ENCODE measurements at places on chromosomes 5 and 9.

DNA sequence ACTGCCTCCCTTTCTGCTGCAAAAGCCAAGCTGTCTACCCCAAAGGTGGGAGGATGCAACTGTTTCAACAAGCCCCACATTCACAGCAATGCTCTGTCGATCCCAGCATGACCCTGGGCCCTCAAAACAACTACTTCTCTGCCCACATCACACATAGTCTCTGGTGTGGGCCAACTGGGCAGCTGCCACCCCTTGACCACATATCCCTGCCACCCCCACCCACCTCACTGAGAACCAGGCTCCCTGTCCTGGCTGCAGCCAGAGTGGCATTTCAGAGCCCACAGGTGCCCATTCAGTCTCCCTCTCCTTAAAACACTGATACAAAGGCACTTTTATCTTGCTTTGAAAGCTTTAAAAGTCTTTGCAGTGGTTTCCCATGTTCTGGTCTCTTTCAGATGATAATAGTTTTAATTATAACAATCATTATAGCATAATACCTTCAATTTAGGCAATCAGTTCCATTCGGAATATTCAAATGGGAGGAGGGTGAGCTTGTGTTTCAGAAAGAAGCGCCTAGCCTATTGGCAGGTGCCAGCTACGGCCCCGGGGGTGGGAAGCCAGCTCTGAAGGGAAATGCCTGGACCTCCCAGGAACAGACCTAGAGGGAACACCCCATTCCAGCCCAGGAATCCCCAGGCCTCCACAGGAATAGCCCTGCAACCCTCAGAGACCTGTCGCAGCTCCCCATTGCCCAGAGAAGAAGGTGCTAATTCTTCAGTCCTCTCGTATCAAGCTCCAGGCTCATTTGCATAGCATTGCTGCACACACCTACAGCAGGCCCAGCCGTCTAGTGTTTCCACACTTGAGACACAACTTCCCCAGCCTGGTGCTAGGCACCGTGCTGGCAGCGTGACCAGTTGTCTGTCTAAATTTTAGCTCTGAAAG is 90.8 kb downstream of the C5orf15 start:
- H3K27me3 ChIP-seq = no peaks in the 10 kb centered on the region
- no peak for DNase-seq
- H3K4me1 ChIP-seq = peaks cover 3% of the 10 kb centered on the region
- H3K36me3 ChIP-seq = no peaks in the 10 kb centered on the region

GRCh38 chr5:132256086-132256782 is 1.3 kb upstream of the PDLIM4 start:
- H3K27me3 ChIP-seq = no peaks in the 10 kb centered on the region
- DNase-seq = no peak
- H3K27ac ChIP-seq = no peak overlapping the region
- H3K36me3 ChIP-seq = no peaks in the 10 kb centered on the region
- no peak overlapping the region for H3K4me3 ChIP-seq

- H3K4me3 ChIP-seq = no peak overlapping the region
- no peaks in the 10 kb centered on the region for H3K4me1 ChIP-seq
- no peak overlapping the region for H3K27ac ChIP-seq
- no peaks in the 10 kb centered on the region for H3K36me3 ChIP-seq
These were observed 221.9 kb downstream of the GABRG2 start for GRCh38 chr5:162289489-162289888.

DNA sequence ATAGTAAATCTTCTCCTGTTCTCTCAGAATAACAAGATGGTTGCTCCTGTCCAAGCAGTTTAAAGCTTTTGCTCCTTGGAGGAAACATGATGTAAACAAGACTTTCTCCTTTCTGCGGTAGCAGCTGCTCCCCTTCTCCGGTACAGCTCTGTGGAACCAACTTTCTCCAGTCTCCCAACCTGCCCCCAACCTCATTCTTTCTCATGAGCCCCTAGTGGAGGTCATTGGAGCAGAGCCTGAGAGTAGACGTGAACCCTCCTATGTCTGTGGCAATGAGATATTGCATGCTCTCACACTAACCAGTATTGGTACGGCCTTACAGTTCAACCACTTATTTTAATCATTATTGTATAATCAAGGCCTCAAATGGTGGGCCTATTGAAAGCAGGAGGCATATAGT is 483.8 kb upstream of the CDH10 start:
- no peak for DNase-seq
- no peak overlapping the region for H3K4me3 ChIP-seq
- no peak overlapping the region for H3K27ac ChIP-seq
- H3K27me3 ChIP-seq = no peaks in the 10 kb centered on the region
- H3K36me3 ChIP-seq = no peaks in the 10 kb centered on the region

DNA sequence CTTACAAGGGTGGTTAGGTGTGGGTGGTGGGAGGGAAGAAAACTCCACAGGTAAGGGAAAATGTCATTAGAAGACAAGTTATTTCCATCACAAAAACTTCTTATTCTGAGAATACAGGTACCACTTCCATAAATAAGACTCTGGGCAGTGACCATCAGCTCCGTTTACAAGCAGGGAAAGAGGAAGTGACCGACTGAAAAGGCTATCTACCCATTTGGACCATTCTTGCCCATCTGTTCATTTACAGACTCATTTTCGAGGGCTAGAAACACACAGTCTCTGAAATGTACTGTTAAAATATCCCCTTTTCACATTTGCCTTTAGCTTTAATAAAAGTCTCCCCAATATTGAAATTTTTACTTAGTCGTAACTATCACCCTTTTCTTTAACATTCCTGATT is 79.5 kb downstream of the TTC39B start:
- H3K36me3 ChIP-seq = no peaks in the 10 kb centered on the region
- H3K27ac ChIP-seq = no peak overlapping the region
- no peak for DNase-seq
- H3K27me3 ChIP-seq = no peaks in the 10 kb centered on the region
- H3K4me1 ChIP-seq = no peaks in the 10 kb centered on the region

DNA sequence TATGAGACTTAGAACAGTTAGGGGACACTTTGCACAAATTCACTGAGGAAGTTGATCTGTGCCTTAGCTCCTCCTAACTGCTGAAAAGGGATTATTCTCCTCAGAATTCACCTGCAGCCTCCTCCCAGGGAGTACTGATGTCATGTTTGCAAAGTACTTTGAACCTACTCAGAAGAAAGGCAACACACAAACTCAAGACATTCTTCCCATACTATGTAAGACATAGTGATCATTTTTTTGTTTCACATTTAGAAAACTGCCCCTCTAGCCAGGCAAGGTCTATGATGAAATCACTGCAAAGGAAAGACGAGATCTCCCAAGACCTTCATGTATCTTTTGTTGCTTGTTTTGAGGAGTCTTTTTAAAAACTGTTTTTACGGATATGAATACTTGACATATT is 10.6 kb upstream of the VLDLR start:
- no peaks in the 10 kb centered on the region for H3K27me3 ChIP-seq
- H3K36me3 ChIP-seq = no peaks in the 10 kb centered on the region

DNA sequence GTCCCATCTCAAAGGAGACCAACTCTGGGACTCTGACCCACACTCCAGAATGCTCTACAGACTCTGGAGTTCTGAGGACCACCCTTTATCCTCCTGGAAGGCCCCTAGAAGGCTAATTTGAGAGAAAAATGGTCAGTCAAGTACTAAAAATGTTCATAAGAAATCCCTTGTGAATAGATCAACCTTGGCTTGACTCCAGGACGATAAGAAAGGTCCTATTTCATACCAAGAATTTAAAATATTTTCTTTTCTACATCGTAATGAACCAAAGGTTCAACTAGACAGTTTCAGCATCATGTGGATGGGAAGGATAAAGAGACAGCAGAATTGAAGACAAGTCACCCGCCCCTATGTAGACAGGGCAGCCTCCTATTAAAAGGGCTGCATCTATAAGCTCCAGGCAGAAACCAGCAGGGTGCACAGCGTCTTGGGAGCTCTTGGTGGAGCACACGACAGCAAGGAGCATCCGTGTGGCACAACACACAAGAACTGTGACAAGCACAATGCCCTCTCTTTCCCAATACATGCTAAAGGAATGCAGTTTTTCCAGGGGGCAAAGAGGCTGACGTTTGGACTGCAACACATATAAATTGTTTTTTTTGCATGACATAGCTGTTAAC is 38.3 kb downstream of the RASEF start:
- no peaks in the 10 kb centered on the region for H3K4me1 ChIP-seq
- H3K27ac ChIP-seq = no peak overlapping the region
- DNase-seq = no peak
- H3K4me3 ChIP-seq = no peak overlapping the region
- no peaks in the 10 kb centered on the region for H3K36me3 ChIP-seq
- no peaks in the 10 kb centered on the region for H3K27me3 ChIP-seq

GRCh38 chr9:89400403-89401116 is 82.3 kb downstream of the SECISBP2 start:
- H3K4me3 ChIP-seq = no peak overlapping the region
- no peaks in the 10 kb centered on the region for H3K27me3 ChIP-seq
- no peak overlapping the region for H3K27ac ChIP-seq
- H3K4me1 ChIP-seq = no peaks in the 10 kb centered on the region
- DNase-seq = no peak
- peaks cover 17% of the 10 kb centered on the region for H3K36me3 ChIP-seq

- H3K27me3 ChIP-seq = no peaks in the 10 kb centered on the region
- no peak overlapping the region for H3K27ac ChIP-seq
- H3K36me3 ChIP-seq = no peaks in the 10 kb centered on the region
These were observed 287.8 kb downstream of the EBF1 start for GRCh38 chr5:158811921-158812320.

GRCh38 chr9:120846251-120846889 is 3.6 kb upstream of the PSMD5 start:
- peaks cover 3% of the 10 kb centered on the region for H3K36me3 ChIP-seq
- H3K4me3 ChIP-seq = no peak overlapping the region

DNA sequence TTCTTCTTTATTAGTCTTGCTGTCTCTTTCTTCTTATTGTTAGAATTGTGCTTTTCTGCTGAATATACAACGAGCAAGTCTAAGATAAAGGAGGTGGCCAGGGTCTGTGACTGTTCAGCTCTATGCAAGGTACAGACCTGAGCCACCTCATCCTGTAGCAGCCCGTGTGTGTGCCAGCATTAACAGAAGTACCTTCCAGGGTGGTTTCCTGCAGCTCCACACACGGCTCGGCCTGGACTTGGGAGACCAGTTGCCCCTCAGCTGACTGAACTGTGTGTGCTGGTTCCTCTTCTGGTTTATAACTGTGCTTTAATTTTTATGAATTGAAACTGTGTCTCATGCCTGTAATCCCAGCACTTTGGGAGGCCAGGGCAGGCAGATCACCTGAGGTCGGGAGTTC is 70.5 kb downstream of the FBXL7 start:
- no peak for DNase-seq
- peaks cover 7% of the 10 kb centered on the region for H3K4me1 ChIP-seq
- H3K4me3 ChIP-seq = no peak overlapping the region
- no peaks in the 10 kb centered on the region for H3K36me3 ChIP-seq
- no peak overlapping the region for H3K27ac ChIP-seq

- H3K4me1 ChIP-seq = peaks cover 7% of the 10 kb centered on the region
- H3K27ac ChIP-seq = no peak overlapping the region
- H3K36me3 ChIP-seq = no peaks in the 10 kb centered on the region
- no peak overlapping the region for H3K4me3 ChIP-seq
These were observed 2.3 kb upstream of the NKX2-5 start for GRCh38 chr5:173237143-173237874.

DNA sequence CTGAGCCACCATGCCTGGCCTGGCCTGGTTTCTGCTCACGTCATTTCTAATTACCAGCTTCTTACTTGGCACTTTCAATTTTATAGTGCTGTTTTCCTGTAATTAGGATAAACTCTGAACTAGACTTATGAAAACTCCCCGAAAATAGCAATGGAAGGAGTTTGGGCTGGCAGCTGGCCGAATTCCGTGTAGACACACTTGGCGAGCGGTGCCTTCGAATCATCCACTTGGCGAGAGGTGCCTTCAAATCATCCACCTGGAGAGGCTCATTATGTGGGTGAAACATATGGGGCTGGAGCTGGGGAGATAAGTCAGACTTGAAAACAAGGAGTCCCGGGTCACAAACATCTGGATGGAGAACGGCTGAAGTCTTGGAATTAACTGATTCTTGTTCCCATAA is 203.7 kb downstream of the ROR2 start:
- no peaks in the 10 kb centered on the region for H3K27me3 ChIP-seq
- H3K4me1 ChIP-seq = peaks cover 3% of the 10 kb centered on the region
- H3K27ac ChIP-seq = no peak overlapping the region
- no peak overlapping the region for H3K4me3 ChIP-seq

- H3K27me3 ChIP-seq = peaks cover 13% of the 10 kb centered on the region
- H3K4me1 ChIP-seq = no peaks in the 10 kb centered on the region
- no peak for DNase-seq
- no peak overlapping the region for H3K4me3 ChIP-seq
- no peaks in the 10 kb centered on the region for H3K36me3 ChIP-seq
These were observed 5.6 kb downstream of the OLFM1 start for GRCh38 chr9:135093111-135093510.

GRCh38 chr5:62708481-62709325 is 130.1 kb downstream of the LRRC70 start:
- no peaks in the 10 kb centered on the region for H3K4me1 ChIP-seq
- no peak overlapping the region for H3K27ac ChIP-seq
- no peak overlapping the region for H3K4me3 ChIP-seq
- no peaks in the 10 kb centered on the region for H3K27me3 ChIP-seq
- no peak for DNase-seq
- H3K36me3 ChIP-seq = no peaks in the 10 kb centered on the region

DNA sequence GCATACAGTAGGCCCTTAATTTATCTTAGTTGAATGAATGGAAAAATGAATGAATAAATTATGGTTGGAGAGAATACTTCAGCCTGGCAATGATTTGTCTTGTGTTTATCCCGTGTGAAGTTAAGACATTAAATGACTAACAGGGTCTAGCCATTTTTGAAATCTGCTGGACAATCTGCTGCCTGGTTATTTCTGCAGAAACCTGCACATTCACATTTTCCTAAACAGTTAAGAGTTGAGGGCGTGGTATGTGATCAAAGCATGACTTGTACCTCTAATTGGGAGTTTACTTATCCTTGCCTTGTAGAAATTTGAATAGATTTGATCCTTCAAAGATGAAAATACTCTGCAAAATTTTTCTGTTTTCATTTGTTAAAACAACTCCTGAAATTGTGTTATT is 34.6 kb upstream of the NDFIP1 start:
- no peak for DNase-seq
- peaks cover 2% of the 10 kb centered on the region for H3K4me1 ChIP-seq
- no peak overlapping the region for H3K27ac ChIP-seq

- no peak overlapping the region for H3K27ac ChIP-seq
- H3K36me3 ChIP-seq = no peaks in the 10 kb centered on the region
- DNase-seq = no peak
- no peaks in the 10 kb centered on the region for H3K27me3 ChIP-seq
- peaks cover 2% of the 10 kb centered on the region for H3K4me1 ChIP-seq
- no peak overlapping the region for H3K4me3 ChIP-seq
These were observed 374.3 kb downstream of the CCDC171 start for GRCh38 chr9:15927161-15927560.
